Prostate gland (tissue), 2 donors: ENCODE measurements at places on chromosomes 12 and 14. TPM values are rescaled to one million over a fixed set of nuclear protein-coding genes. Genes with fewer than 3 reads are reported as not detected.

Gene TEX22
- 0.57 TPM for total RNA-seq

Gene BCL11B
- total RNA-seq = 2.8 TPM

DNA sequence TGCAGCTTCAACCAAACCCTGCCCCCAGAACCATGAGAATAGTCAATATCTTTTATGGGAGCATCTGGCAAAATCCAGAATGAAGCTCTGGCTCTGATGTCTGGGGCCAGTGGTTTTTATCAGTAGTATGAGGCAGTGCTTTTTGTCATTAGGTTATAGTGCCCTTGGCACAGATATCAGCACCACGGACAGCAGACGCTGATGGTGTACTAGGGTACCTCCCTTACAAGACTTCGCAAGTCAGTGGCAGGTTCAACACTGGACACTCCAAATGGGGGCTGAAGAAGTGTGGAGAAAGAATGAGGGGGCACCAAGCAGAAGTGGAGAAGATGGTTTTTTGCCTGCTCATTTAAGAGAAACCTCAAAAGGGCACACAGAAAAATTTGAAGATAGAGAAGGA lies 68.2 kb upstream of the E2F7 start:
- DNase-seq = no peak

- no peak for DNase-seq
These were observed 243.5 kb upstream of the NOVA1 start for GRCh38 chr14:26841326-26841725.

GRCh38 chr14:91728616-91729183 lies 3.2 kb downstream of the CATSPERB start:
- DNase-seq = no peak

- DNase-seq = no peak
These were observed 2.6 kb downstream of the RNASE1 start for GRCh38 chr14:20799892-20800544.

DNA sequence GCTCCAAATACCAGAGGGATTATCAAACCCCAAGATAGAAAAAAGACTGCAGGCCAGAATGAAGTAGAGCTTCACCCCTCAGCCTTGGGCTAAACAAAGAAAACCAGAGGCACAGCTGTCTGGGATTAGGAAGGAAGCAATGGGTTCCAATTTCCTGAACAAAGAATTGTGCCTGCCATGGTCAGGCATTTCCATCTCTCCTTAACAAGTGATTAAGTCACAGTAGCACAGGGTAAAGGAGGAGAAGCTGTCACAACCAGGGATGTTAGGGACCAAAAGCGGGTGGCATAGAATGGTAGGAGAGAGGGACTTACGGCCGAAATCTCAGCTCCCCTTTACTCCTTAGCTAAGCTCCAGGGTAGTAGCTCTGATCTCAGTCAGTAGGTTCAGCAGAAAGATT lies 33.9 kb downstream of the SPTLC2 start:
- no peak for DNase-seq

DNA sequence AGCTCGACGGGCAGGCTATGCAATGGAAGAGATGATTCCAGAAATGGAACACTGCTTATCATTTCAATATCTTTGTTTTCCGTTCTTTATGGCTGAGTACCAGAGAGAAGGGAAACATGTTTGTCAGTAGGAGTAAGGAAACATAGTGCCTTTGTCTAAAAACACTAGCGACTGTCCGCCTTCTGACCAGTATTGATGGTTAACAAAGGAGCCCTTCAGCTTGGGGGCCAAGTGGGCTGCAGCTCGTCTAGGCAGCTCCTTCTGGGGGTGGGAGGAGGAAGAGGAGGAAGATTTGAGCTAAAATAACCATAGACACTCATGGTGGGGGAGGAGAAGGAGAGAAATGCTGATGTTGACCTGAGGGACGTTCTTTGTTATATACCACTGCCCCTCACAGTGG lies 15.0 kb downstream of the COQ5 start:
- DNase-seq = no peak
